Neural progenitor cell (in vitro differentiated cells): ENCODE measurements at places on chromosomes 6 and 20.

DNA sequence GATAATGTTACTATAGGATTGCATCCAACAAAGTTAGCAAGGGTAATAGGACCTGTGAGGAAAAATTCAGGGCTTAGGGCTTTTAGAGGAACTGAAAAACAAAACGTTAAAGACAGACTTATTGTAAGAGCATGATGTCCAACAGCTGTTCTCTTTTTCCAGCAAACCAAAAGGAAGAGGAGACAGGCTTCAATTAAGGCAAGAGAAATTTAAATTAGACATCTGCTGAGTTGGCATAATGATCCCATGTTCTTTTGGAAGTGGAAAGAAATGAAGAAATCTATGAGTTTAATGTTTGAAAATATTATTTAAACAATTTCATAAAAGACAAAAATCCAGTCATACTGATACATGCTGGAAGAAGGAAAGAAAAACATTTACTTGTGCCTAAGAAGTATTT is 95.7 kb upstream of the HMGCLL1 start:
- no peak for DNase-seq

DNA sequence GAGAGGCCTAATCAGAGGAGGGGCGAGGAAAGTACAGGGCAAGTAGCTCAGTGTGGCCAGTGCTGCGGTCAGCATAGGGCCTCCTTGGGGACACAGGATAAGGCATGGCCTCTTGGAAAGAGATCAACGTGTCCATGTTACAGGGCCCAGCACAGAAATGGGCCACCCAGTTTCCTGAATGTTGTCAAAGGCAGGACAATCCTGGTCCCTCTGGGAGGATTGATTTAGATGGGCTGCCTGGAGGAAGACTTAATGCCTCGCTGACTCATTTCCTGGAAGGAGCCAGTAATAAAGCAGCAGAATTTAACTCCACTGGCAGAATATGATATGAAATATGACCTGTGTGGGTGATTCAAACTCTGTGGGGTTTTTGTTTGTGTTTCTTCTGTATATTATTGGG is 16.6 kb downstream of the DDO start:
- no peak for DNase-seq

DNA sequence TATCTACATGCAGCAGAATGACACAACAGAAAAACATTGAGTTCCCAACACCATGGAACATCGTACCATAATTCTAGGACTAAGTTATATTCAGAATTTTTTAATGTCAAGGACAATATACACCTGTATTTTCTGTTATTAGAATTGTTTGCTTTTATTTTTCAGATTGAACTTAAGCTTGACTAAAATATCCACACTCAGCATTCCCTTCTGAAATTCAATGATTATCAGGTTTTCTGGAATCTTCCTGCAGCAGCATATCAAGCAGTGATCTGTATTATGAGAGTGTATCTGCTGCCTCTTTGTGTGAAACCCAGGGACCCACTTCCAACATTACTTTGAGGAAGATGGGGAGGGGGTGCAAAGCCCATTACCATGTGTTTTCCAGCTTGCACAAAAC is 578.6 kb upstream of the JAG1 start:
- DNase-seq = no peak

GRCh38 chr6:157305670-157306653 is 17.4 kb downstream of the TMEM242 start:
- no peak for DNase-seq

DNA sequence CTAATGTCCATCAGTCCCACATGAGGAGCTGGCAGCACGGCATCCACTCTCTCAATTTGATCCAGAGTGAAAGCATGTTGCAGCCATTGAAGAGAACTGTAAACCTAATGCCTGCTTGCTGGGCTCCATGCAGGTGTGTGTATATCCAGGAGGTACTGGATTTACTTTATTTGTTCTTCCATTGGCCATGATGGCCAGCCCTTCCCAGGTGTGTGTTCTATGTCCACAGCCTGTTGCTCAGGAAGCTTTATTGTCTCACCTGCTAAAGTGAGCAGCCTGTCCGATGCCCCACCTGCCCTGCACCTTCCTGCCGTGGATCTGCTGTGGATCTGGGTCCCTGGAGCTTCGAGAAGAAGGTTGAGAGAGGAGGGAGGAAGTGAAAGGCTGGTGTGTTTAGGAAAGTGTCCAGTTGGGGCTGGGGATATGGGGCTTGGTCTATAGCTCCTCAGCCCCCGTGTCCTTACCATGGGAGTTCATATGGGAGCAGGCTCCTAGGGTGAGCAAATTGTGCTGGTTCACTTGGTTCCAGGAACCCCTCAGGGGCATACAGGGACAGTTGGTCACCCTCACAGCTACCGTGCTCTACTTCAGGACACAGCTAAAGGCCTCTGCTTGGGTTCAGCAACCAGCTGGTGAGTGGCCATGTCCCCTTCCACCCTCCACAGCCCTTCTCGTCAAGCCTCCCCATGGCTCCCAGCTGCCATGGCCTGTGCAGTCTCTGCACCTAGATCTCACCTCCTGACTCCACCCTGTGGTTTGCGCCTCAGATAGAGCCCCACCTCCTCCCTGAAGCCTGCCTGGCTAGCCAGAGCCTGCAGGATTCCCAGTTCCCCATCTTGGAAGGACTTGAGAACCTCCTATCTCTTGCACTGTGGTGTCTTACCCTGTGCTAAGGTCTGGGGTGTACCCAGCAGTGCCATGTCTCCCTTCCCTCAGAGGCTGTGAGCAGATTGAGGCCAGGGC is 12.7 kb downstream of the TREML2 start:
- DNase-seq = no peak

DNA sequence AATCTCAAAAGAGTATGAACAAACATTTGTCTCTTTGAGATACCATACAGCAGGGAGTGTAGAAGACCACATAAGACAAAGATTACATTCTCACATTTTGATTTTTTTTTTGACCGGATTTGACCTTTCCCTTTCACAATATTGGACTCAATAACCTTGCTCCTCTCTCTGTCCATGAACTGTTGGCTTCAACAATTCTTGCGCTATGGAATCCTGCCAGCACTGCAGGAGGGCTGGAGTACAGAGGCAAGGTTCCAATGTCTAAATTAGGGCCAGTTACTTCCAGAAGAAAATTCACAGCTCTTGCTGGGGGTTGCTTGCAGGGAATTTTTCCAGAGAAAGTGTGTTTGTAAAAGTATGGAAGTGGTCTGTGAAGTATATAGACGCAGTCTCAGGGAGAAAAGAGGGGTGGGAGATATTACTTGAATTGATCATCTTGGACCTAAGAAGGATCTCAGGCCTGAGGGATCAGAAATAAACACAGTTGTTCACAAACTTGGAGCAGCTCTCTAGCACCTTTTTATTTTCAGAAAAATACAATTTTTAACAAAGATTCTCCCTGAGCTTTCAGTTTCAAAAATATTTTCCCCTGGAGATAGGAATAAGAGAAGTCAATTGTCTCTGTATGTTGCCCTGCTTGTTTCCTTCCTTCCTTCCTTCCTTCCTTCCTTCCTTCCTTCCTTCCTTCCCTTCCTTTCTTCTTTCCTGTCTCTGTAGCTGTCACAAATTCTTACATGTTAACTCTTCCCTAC is 765.9 kb downstream of the BCKDHB start:
- DNase-seq = no peak

DNA sequence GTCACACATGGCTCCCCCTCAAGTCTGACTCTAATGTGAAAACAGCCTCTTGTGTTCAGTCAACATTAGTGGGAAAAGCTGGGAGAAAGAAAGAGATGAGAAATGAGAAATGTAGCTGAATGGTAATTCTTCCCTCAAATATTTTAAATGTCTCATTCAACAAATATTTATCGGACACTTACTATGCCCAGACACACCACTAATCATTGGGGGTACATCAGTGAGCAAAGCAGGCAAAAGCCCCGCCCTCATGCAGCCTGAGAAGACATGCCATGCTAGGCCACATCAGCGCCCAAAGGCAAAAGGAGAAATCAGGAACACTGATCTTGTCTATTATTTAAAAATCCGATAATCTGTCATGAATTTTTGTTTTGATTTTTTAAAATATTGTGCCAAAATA is 89.9 kb upstream of the ASF1A start:
- DNase-seq = no peak

DNA sequence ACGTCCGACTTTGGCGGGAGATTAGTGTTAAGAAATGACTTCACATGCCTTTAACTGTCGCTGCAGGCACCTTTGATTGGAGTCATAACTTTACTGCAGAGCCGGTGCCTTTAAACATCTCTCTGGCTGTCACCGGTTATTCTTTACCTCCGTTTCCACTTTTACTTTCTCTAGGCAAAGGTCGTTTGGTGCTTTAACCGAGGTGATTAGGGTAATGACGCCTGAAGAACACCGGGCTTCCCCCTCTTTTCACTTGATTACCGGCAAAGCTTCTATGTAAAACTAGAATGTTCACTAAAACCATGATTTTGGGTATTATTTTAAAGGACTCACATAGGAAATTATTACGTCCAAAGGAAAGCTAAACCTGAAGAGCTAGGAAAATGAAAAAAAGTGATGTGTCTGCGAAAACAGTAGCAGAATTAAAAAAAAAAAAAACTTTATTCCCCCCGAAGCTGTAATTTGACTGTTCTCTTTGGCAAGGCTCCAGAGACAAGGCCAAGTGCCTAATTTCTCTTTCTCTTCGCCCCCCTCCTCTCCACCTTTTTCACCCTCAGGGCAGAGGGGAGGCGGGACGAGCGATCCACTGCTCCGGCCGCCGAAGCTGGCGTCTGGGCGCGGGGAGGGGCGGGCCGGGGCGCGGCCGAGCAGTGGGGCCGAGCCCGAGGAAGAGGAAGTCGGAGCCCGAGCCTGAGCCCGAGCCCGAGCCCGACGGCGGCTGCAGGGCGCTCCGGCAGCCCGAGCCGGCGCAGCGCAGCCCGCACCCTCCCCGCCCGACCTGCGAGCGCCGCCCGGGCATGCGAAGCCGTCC is at the start of gene PLEKHG1:
Gene PLEKHG1, plus strand, starts transcription at position 687 of the 811 bp plus-strand sequence. CDS start 133,797 bp downstream, outside the sequence.
- peak; percentile 87 for DNase-seq

DNA sequence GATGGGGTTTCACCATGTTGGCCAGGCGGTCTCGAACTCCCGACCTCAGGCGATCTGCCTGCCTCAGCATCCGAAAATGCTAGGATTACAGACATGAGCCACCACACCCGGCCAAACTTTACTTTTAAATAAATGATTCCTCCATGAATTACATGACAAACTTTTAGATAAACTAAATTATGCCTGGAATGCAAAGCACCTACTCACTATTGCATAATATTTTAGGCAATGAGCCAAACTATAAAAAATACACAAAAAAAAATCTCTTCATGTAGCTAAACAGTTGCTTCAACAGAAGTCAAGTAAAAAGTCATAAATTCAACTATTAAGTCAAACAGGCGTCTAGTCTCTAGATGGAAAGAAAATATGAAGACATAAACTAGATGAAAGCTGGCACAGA is 56.5 kb downstream of the PTPRK start:
- DNase-seq = no peak

DNA sequence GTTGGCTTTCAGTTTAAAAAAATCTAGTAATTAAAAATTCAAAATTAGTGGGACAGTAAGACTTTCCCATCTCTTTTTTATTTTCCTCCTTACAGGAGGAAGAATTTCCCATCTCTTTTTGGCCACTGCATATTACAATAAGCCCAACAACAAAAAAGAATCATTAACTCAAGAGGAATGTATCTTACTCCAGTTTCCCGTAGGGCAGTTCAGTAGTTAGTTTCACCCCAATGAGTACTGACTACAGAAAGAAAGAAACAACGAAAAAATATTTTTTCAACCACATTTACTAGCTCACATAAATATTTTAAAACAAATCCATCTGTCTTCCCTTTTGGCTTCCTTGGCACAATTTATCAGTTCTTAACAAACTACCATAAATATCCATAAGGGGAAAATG is 14.9 kb upstream of the BLOC1S5 start:
- DNase-seq = no peak

DNA sequence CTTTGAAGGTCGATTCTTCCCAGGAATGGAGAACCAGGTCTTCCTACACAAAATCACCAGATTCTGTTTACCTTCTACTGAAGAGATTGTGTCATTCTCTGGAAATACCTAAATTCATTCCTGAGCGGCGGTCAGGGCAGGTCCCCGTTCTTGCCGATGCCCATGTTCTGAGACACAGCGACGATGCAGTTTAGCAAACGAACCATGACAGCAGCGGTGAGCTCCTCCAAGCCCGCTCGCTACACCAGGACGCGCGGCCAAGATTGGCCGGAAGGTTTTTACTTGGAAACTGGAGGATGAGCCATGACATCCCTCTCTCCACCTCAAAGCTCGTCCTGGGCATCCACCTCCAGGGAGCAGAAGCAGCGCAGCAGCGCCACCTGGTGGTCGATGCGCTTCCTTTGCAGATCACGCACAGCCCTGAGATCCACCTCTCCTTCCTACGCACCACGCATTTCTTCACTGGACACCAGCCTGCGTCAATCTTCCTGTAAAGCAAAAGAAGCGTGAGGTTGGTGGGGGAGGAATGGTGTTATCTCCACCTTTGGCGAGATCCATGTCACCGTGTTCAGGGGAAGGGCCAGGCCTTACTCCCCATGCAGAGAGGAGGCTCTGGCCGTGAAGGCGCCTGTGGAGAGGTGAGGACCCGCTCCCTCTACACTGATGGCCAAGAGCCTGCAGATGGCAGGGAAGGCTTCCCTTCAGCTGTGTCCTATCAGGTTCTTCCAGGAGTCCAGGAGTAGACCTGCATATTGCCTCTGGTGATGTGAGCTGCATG is 9.9 kb upstream of the HLA-B start:
- peak; percentile 95 for DNase-seq

DNA sequence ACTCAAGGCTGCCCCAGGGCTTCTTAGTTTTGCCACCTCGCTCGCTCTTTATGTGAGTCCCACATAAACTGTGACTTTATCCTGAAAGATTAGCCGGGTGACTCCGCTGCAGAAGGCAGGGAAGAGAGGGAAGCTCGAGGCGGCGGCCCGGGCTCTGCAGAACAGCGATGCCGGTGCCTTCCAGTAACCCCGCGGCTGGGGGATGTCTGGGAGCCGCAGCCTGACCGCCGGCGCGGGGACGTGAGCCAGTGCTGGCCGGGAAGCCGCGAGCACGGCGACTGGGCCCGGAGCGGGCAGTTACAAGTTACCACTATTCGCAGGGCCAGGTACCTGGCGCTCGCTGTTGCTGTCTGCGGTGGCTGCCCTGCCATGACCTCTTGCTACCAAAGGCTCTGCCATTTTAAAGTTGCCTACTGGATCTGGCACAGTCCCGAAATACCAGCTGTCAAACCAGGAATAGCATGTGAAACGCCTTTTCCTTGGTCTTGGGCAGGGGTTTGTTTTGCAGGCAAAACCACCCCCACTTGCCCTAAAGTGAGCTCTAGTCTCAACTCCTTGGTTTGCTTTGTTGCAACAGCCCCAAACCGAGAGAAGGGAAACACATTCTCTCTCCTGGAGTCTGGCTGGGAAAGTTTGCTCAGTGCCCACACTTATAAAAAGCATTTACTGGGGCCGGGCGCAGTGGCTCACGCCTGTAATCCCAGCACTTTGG is 124.0 kb upstream of the SLC2A12 start:
- peak; percentile 69 for DNase-seq

GRCh38 chr20:38818113-38819065 is 12.9 kb downstream of the PPP1R16B start:
- no peak for DNase-seq
